ENCODE measurements at places on chromosomes 16 and 17.

- DNase-seq: no peak
These were observed 504 bp downstream of the MAZ start for GRCh38 chr16:29806641-29807425.

- DNase-seq: no peak
These were observed 23.2 kb downstream of the COX11 start for GRCh38 chr17:54945231-54945630.

DNA sequence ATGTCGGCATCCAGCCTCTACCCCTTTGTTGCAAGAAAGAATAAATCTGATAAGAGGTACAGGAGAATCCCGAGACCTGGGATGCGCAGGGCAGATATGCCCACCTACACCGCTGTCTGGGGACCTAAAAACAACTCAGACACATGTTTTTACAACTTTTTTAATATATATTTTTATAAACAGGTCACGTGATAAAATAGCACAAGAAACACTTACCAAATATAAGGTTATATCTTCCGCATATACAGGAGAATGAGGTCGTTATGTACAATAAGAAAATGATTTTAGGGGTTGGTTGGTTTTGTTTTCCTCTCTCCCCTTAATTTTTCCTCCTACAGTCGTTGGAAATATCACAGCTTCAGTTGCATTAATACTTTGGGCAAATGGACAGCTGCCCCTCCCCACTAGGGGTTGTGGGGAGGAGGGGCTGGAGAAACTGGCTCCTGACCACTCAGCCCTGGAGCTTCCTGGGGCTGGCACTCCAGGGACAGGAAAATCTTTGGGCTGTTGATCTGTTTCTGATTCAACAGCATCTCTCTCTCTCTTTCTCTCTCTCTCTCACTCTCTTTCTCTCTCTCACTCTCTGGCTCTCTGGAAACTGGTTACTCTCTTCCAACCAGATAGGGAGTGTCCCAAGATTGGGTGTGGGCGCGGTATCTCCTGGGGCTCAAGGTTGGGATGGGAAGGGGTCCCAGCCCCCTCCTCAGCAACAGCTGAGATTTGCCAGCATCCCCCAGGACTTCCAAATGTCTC lies 2.3 kb upstream of the WDR24 start:
- no peak for DNase-seq

DNA sequence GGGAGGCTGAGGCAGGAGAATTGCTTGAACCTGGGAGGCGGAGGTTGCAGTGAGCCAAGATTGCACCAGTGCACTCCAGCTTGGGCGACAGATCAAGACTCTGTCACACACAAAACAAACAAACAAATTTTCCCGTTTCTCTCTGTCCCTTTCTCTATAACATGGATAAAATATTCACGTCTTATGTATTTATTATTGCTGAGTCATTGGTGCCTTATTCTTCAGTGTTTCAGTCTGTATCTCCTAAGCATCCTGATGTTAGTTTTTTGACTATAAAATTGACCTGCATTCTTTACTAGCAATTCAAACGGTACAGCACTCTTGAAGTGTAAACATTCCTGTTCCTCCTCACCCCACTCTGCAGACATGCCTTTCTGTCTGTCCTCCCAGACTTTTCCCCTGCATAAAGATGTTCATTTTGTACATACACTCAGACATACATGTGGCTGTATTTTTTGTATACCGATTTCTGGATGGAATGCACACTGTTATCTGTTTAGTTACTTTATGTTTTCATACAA lies 16.4 kb downstream of the DHODH start:
- DNase-seq: no peak

DNA sequence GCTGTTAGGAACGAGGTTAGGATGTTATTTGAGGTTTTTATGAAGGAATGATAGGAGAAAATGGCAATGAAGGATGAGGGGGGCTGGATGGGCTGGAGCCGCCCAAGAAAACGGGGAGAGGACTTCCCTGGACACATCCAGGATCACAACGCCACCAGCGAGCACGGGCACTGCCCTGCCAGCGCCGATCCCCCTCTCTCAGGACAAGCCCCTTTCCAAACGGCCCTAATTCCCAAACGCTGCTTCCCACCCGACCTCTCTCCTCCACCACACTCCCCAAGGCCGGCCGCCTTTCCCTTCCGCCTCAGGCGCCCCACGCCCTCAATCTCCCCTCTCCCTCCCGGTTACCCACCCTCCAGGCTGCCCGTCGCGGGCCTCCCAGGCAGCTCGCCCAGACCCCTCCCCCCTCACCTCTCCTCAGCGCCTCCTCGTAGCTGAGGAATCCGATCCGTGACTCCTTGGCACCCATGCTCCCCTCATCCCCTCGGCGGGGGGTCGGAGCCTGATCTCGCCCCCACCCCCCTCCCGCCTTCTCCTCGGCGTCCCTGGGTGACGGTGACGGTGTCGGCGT lies 377 bp downstream of the USP32 start:
- DNase-seq: no peak

GRCh38 chr17:75566834-75567233 lies 20.8 kb upstream of the MYO15B start:
- DNase-seq: no peak

DNA sequence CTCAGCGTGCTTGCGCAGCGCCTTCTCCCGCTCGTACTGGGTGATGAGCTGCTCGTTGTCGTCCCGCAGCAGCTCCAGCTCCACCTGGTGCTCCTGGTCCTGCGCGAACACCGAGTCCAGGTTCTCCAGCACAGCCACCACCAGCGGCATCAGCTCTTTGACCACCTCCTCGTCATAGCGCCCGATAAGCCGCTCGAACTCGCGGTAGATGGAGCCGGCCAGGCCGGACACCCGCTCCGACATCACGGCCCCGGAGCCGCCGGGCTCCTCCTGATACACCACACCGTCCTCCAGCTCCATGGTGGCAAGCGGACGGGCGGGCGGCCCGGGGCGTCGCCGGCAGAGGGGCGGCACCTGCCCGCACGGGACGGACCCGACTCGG lies 320 bp downstream of the SPAG9 start:
- DNase-seq: peak; percentile 25

- no peak for DNase-seq
These were observed 33.8 kb upstream of the GHDC start for GRCh38 chr17:42227849-42228700.

- DNase-seq: peak; percentile 65
These were observed at the start of gene KRABD2 for GRCh38 chr17:8376271-8377067. KRABD2 (minus strand) TSS chr17:8376704.

GRCh38 chr17:49101054-49101534 lies 31.5 kb upstream of the B4GALNT2 start:
- DNase-seq: no peak

DNA sequence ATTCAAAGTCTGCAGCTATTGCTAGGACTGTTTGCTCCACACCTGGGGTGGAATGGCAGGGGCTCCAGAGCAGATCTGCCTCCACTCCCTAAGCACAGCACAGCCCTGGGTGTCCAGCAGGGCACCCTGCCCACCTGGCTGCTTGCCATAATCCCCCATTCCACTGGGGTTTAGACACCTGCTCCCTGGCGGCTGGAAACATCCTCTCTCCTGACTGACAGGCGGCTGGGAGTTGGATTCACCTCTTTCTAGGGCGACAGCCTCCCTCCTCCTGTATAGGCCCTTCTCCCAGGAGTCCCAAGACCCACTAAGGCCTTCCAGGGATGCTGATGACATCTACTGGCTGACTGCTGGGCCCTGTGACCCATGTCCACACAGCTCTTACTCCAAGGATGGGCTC lies 18.0 kb downstream of the HDAC5 start:
- no peak for DNase-seq

GRCh38 chr17:35080536-35080935 lies 17.0 kb upstream of the RFFL start:
- no peak for DNase-seq

GRCh38 chr16:74778646-74779045 lies 4.0 kb upstream of the FA2H start:
- no peak for DNase-seq

DNA sequence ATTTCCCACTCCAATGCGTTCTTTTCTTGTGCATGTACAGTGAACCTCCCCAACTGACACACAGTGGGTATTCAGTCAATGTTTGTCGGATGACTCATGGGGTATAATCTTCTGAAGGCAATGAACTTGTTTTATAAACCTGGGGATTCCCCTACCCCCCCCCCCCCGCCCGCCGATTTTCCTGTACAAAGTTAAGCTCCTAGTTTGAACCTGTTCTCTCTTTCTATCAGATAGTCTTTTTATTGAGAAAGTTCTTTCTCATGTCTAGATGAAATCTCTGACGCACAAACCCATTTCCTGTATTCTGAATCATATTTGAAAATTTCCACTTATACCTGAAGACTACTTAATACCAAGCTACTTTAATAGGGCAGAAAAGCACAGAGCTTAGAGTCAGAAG lies 338.3 kb downstream of the CA10 start:
- DNase-seq: no peak

- DNase-seq: no peak
These were observed 5.1 kb downstream of the TPPP3 start for GRCh38 chr16:67388191-67388590.

GRCh38 chr16:89482150-89482816 lies 8.1 kb downstream of the ANKRD11 start:
- DNase-seq: no peak

DNA sequence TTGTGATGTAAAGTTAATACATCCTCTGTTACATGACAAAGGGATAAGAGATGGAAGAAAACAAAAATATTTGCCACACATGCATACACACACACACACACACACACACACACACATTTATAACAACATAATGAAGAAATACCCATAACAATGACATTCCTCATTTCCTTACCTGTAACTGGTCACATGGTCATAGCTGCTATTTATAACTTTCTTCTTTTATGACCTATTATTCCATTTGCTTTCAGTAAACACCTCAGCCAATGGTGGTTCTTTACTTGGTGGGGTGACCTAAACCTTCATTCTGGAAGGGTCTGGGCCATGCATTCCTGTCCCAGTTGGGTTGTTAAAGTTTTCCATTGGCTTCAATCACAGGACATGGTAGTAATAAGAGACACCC lies 5.3 kb downstream of the MT2A start:
- no peak for DNase-seq

- DNase-seq: peak; percentile 33
These were observed 24.0 kb upstream of the SSTR5 start for GRCh38 chr16:1048442-1049112.

DNA sequence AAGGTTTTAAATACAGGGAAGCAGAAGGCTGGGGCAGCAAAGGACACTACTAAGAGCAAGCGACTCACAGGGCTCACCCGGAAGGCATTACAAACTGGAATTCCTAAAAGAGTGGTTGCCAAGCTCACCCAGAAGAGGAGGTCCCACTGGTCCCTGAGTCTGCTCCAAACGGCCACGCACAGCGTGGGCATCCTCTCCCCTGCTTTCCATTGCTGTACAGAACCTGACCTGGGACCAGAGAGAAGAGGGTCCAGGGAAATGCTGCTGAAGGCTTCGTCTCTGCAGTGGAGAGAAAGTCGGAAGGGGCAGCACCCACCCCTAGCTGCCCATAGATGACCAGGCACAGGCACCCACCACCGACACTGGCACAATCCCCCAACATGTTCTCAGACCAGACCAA lies 67.2 kb downstream of the ADCY9 start:
- no peak for DNase-seq

GRCh38 chr16:66927918-66928649 lies 2.7 kb upstream of the RRAD start:
- no peak for DNase-seq

- DNase-seq: no peak
These were observed at the start of gene TNP2 for GRCh38 chr16:11268921-11269375. TNP2 (minus strand) TSS chr16:11269325; CDS start chr16:11269262, 63 bp downstream.

GRCh38 chr17:20046629-20047028 lies 37.5 kb downstream of the SPECC1 start:
- no peak for DNase-seq

GRCh38 chr17:77875881-77876509 lies 82.5 kb upstream of the TNRC6C start:
- no peak for DNase-seq

DNA sequence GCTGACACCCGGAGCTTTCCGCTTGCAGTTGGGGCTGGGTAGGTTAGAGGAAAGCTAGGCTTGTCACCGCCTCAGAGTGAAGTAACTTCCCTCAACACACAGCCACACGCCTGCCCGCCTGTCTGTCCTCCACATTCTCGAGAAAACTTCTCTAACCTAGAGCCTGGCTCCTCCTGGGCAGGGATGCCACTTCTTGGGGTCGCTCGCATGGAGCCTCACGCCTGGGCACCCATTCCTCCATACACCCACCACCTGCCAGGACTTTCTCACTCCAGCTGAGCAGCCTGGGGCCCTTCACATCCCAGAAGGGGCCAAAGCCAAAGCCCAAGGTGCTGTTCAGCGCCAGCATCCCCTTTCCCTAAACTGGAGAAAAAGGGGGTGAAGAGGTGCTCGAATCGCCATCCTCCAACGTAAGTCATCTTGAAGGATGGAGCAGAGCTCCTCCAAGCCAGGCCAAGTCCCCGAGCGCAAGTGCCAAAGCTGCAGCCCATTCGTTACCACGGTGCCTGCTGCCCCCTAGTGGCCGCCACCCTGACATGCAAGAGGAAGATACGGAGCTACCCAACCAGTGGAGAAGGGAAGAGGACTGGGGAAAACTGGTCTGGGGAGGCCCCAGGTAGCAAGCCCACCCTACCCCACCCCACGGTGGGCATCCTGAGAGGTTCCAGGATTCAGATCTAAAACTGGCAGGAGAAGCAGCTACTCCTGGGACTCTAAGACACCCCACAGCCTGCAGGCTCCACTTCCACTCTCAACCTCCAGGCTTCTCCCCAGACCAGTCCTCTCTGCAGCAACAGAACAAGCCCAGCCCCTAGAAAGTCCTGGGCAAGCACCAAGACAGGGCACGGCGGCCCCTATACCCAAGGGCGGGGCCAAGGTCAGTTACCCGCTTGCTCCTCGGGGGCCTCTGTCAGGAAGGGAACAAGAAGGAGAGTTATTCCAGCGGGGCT lies 63.1 kb downstream of the MYO18A start:
- DNase-seq: peak; percentile 85

DNA sequence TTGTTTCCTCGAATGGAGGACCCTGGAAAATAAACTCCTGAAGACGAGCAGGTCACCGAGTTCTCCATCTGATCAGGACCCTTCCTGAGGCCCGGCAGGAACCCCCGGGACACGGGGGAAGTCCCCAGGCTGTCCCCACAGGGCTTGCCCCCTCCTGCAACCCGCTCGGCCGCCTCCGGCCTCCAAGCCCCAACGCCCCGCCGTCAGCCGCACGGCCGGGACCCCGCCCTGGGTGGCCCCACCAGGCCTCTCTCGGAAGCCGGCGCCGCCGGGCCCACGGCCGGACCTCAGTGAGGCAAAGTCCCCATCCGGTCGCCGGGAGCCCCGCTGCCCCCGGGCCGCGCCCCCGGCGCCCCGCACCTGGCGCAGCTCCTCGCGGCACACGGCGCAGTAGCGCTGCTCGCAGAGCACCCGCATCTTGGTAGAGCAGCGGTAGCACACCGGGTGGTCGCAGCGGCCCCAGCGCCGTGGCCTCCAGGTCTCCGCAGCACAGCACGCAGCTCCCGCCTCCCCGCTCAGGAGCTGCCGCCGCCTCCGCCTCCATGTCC lies 383 bp downstream of the ZNF598 start:
- DNase-seq: no peak

- DNase-seq: no peak
These were observed 44.1 kb downstream of the GRB7 start for GRCh38 chr17:39781861-39782213.

GRCh38 chr17:74252211-74252610 lies 21.8 kb upstream of the DNAI2 start:
- DNase-seq: no peak

GRCh38 chr17:50785946-50786570 lies 18.7 kb upstream of the ANKRD40CL start:
- DNase-seq: no peak

GRCh38 chr16:17237350-17237944 lies 233.3 kb downstream of the XYLT1 start:
- no peak for DNase-seq

All from tibial nerve (tissue), 4 donors.